ENCODE measurements at places on chromosomes 1 and 21.

GRCh38 chr1:8094481-8095241 lies 68.6 kb upstream of the ERRFI1 start:
- no peak for DNase-seq

- DNase-seq, result no peak
Measured at GRCh38 chr1:110390692-110391245, at the start of gene SLC16A4. Gene SLC16A4 (minus strand): TSS chr1:110391026. CDS start chr1:110389323, 1,703 bp downstream.

GRCh38 chr1:93844262-93845045 lies 34.6 kb downstream of the DNTTIP2 start:
- peak; percentile 49 for DNase-seq

DNA sequence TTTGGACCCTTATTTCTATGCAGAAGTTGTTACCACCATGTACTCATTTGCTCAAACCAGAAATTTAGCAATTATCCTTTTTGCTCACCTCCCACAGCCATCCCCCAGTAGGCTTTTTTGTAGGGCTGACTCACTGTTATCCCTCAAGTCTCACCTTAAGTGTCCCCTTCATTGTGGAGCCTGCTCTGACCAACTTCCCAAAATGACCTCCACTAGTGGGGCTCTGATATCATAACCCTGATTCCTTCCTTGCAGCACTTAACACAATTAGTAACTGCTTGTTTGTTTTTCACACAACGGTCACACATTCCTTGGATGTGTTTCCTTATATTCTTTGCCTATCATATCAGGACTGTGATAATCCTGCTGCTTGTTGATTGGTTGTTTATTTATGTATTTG lies 76.7 kb downstream of the PATJ start:
- DNase-seq, result no peak

DNA sequence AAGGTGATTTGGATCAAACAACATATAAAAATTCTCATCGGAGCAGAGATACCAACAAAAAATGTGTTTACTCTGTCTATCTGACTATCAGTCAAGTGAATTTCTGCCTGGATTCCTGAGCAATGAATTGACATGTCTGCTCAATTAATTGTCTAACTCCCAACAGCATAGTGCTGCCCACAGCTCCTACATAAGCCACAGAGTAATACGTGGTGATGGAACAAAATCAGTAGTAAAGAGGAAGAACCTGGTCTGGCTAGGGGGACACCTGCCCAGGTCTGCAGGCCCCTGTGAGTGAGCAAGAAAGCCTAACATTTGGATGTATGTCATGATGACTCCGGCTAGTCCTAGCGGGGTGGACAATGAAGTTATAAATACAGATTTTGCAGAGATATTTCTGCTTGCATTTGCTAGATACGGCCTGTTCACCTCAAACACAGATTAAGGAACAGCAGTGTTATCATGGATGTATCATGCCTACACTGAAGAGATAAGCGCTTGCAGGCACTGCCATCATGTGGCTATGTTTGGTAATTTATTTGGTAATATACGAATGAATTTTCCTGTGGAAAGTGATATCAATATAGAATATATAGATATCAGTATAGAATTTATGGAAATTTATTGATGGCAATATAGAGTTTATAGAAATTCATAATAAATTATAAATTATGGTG lies 69.6 kb upstream of the LRRC8B start:
- DNase-seq, result peak; percentile 35

- no peak for DNase-seq
Measured at GRCh38 chr21:36710729-36711048, 11.8 kb downstream of the SIM2 start.

DNA sequence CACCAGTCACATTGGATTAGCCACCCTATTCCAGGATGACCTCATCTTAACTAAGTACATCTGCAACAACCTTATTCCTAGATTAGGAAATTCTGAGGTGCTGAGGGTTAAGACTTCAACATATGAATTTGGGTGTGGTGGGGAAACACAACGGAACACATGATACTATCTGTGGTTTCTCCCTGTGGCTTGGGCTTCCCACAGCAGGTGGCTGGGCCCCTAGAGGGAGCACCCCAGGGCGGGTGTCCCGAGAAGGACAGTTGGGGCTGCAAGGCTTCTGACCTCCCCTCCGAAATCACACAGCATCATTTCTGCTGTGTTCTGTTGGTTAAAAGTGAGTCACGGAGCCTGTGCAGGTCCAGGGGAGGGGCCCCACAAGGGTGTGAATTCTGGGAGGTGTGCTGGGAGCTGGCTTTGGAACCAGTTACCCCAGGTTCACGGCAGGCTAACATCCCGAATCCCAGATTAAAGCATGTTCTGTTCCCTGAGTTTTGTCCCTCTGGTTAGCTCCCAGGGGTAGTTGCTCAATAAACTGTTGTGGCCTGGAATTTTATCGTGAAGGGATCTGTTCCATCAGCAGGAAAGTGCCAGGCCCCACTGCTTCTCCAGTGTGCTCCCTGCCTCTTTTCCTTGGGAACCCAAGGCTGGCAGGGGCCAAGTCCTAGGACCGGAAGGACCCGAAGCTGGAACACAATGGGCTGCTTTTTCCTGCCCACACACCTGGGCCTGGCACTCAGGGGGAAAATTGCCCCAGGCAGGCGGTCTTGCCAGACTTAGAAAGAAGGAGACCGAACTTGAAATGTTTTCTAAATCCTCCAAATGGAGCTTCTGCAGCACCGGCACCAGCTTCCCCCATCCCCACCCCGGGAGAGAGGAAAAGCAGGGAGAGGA lies 154.0 kb upstream of the WNT4 start:
- no peak for DNase-seq

- no peak for DNase-seq
Measured at GRCh38 chr1:18859560-18859959, at the start of gene TAS1R2. Gene TAS1R2 (minus strand): TSS chr1:18859660. CDS start chr1:18859660, 0 bp downstream.

DNA sequence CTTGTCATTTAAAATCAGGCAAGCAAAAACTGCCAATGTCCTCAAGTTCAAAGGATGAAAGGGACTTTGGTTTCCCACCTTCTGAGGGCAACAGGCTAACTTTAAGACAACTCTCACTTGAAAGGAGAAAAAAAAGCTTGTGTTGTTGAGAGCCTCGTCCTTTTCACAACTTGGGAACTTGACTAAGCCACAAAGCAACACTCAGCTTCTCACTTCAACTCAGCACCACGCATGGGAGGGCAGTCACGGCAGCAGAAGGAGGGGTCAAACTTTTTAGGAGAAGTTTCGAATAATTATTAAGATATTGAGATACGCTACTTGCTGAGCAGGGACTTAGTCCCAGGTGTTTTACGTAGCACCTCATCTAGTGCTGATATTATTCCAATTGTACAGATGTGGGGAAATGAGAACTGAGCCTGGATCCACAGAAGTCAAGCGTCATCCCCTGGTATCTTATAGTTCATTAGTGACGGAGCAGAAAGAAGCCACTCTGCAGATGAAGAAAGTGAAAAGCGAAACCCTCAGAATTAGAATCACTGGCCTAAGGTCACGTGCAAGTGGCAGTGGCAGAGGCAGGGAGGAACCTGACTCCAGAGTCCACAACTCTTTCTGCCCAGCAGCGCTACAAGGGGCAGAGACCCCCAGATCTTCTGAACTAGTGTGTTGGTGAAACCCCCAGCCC lies 83.6 kb downstream of the JAK1 start:
- no peak for DNase-seq

GRCh38 chr1:62356257-62356835 lies 37.1 kb upstream of the KANK4 start:
- DNase-seq, result no peak

- no peak for DNase-seq
Measured at GRCh38 chr1:151579436-151580225, 32.2 kb upstream of the SNX27 start.

DNA sequence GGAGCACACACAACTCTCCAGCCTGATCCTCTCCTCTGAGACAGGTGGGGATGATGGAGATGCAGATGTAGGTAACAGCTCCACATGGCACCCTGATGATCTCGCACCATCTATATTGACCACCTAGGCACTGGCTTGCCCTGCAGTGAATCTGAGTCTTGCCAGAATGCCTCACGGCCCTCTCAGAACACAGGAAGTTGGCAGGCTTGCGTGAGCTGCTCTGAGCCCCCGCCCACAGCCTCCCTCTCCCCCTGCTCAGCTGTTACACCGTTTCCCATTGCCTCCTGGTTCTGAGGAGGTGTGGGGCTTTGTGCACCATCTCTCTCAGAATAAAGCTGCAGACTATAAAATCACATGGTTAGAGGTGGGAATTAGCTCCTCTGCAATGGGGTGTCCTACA lies 48.0 kb downstream of the URB2 start:
- DNase-seq, result no peak

Data from SHP77 treated with DMSO at 0.1 percent for 48 hours (cell line).